ENCODE measurements at places on chromosomes 12 and 14.
A peak's percentile ranks its signal among the peaks of the same experiment; 100 is the strongest.

- DNase-seq: no peak
Observed at GRCh38 chr12:29591140-29592020, 93.9 kb upstream of the OVCH1 start.

- no peak for DNase-seq
Observed at GRCh38 chr14:53824061-53824460, 132.6 kb downstream of the BMP4 start.

- DNase-seq: peak; percentile 50
Observed at GRCh38 chr14:21723431-21724045, 49.9 kb upstream of the OR4E1 start.

GRCh38 chr12:42679466-42679865, 89.9 kb upstream of the PRICKLE1 start:
- DNase-seq: no peak

GRCh38 chr14:64611358-64612020, 61.7 kb downstream of the PPP1R36 start:
- DNase-seq: no peak

Data from NB4 (cell line).